ENCODE measurements at places on chromosomes 6 and 20.

DNA sequence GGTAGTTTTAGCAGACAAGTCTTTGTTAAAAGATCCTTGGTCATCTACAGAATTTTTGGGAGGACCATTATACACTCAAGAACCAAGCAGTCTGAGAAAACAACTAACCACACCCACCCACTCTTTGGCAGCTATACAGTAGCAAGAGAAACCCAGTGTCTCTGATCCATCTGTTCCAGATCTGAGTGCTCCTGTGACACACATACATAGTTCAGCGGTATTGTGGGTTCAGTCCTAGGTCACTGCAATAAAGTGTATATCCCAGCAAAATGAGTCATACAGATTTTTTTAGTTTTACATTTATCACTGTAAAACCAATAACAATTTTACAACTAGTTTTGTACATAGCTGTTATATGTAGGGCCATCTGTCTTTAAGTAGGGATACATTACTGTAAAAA lies 47.4 kb upstream of the PAK5 start:
- DNase-seq = no peak

DNA sequence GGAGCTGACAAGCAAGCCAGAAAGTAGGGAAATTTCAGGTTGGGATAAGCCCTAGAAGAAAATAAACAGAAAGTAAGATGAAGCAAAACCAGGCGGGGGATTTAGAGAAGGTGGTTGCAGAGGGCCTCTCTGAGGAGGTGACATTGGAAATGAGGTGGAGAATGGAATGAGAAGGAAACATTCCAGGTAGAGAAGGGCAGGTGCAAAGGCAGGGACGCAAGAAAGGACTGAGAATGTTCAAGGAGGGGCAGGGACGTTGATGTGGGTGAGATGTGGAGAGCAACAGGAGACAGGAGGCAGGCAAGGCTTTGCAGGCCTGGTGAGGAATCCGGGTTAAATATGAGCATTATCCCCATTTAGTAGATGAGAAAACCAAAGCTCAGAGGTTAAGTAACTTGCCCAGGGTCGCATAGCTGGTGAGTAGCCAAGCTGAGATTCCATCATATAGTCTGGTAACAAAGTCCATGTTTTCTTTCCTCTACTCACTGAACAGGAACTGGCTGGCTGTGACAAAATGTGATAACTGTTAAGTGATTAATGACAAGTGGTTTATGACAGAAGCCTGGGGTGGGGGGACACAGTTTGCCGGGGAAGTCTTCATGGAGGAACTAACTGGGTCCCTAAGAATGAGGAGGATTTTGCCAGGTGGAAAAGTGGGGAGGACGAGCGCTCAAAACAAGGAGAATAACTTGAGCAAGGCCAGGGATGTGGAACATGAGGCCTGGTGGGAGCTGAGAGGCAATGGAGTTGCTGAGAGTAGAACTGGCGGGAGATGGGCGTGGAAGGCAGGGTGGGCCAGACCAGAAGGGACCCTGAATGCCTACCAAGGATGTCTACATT lies 32.6 kb downstream of the MRPL14 start:
- no peak for DNase-seq

- DNase-seq = no peak
Measured at GRCh38 chr20:44109951-44110361, 77.0 kb downstream of the JPH2 start.

DNA sequence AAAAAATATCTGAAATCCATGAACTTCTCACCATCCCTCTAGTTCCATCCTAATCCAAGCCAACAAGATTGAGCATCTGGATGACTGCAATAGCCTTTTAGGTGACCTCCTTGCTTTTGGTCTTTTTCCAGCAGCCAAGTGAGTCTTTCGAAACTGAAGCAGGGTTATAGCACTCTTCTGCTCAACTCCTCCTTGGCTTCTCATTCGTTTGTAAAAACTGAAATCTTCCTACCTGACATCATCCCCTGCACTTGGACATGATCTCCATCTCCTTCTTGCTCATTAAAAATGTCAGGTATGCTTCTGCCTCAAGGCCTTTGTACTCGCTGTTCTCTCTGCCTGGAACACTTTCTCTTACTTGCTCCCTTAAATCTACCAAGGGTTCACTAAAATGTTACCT lies 46.0 kb downstream of the STX7 start:
- no peak for DNase-seq
